Left forelimb (tissue), 1 donor: ENCODE measurements at places on chromosomes 4 and X.

DNA sequence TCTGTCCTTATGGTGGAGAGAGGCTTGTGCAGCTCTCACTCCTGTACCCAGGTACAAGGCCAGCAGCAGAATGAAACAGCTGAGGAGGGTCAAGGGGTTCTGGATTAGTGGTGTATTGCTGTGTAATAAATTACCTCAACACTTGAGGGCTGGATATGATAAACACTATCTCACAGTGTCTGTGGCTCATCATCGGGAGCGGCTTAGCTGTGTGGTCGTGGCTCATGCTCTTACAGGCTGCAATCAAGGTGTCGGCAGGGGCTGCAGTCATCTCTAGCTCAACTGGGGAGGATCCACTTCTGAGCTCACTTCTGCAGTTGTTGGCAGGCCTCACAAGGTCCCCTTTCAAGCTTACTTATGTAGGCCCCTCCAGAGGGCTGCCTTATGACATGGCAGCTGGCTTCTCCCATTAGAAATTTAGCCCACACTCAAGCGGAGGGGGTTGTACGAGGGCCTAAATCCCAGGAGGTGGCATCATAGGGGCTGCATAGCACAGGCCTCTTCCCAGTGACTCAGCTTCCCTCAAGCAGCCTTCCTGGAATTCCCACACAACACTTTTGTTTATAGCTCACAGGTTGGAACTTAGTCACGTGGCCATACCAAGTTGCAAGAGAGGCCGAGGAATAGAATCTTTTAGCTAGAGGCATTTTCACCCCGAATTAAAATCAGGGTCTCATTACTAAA, 148.2 kb upstream of the RPS6KA3 start:
- no peak for DNase-seq

- DNase-seq: no peak
Measured at GRCh38 chrX:150715184-150715583, 22.0 kb downstream of the MTMR1 start.

GRCh38 chr4:184526228-184526627, 51.9 kb upstream of the IRF2 start:
- DNase-seq: no peak

GRCh38 chr4:40003986-40004385, 26.3 kb upstream of the PDS5A start:
- no peak for DNase-seq

DNA sequence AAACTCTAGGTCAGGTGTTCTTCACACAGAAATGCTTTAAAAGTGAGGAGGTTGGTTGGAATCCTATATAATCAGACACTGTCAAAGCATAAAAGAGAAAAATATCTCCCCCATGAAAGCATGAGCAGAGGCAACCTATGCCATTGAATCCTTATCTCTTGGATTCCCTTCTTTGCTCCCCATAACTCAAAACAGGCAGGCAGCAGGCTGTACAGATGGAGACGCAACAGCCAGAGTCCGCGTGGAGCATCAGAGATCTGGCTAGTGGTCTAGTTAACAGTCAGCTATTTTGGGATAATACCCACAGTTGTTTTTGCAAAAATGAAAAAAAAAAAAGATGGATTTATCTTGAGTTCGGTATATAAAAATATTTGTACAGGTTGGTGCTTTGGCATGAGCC, 490.0 kb upstream of the TENM3 start:
- DNase-seq: no peak

GRCh38 chrX:46727441-46727840, 31.5 kb downstream of the SLC9A7 start:
- DNase-seq: no peak

- DNase-seq: no peak
Measured at GRCh38 chr4:33116871-33117270, 2396.7 kb downstream of the PCDH7 start.

GRCh38 chr4:5998333-5998936, 19.8 kb downstream of the C4orf50 start:
- DNase-seq: no peak

GRCh38 chr4:57410331-57411052, 300.3 kb upstream of the IGFBP7 start:
- no peak for DNase-seq

- DNase-seq: no peak
Measured at GRCh38 chrX:44282753-44283152, 60.7 kb downstream of the EFHC2 start.

DNA sequence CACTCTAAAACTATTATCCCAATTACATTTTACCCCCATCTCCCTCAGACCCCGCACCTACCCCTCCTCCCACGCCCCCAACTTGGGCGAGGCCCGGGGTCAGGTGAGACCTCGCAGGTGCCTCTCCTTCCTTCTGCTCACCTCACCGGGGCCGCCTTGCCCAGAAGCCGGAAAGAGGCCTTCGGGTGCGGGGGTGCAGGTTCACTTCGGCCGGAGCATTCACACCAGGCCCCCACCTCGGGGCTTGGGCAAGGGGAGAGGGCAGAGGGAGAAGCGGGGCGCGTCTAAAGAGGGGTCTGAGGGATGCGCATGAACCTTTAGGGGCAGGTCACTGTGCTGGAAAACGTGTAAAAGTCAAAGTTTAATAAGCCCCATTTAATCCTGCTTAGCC, 427 bp downstream of the ZNF182 start:
- no peak for DNase-seq

GRCh38 chr4:10028910-10029309, 7.6 kb upstream of the SLC2A9 start:
- DNase-seq: no peak

- no peak for DNase-seq
Measured at GRCh38 chr4:138804711-138805110, 210.9 kb upstream of the NOCT start.

GRCh38 chr4:23957465-23957864, 67.6 kb upstream of the PPARGC1A start:
- DNase-seq: no peak

DNA sequence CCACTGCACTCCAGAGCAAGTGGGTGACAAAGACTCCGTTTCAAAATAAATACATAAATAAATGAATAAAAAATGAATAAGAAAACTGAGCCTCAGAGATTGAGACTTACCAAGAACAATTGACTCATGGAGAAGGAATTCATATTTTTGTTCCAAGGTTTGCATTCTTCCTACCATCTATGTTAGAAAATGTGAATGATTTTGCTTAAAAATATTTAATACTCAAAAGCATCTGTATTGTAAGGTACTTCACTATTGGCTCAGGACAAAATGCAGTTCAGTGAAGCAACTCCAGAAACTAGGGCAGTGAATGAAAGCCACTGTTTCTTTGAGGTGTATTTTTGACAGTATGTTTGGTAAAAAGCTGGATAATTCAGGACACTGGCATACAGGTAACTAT, 54.1 kb downstream of the XAGE2 start:
- no peak for DNase-seq

- DNase-seq: no peak
Measured at GRCh38 chr4:53676402-53676871, 85.2 kb upstream of the LNX1 start.

GRCh38 chrX:69388526-69388925, 115.6 kb upstream of the NALF2 start:
- no peak for DNase-seq

DNA sequence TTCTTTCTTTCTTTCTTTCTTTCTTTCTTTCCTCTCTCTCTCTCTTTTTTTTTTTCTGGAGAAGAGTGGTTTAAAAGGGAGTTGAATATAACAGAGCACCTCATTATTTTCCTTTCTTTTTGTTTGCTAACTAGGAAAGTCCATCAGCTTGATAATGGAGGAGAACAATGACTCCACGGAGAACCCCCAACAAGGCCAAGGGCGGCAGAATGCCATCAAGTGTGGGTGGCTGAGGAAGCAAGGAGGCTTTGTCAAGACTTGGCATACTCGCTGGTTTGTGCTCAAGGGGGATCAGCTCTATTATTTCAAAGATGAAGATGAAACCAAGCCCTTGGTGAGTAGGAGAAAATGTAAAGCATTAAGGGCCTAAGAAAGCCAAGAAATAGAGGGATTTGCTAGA, 95.4 kb downstream of the ARHGAP24 start:
- DNase-seq: no peak
